Right lung (tissue), 10 donors: ENCODE measurements at places on chromosomes 6 and 20. TPM values are rescaled to one million over a fixed set of nuclear protein-coding genes. Genes with fewer than 3 reads are reported as not detected.

- DNase-seq, result no peak
Observed at GRCh38 chr6:44253307-44254101, 3.8 kb downstream of the SLC35B2 start.

The CLDN20 gene
- polyA plus RNA-seq, result 2.2 TPM

DNA sequence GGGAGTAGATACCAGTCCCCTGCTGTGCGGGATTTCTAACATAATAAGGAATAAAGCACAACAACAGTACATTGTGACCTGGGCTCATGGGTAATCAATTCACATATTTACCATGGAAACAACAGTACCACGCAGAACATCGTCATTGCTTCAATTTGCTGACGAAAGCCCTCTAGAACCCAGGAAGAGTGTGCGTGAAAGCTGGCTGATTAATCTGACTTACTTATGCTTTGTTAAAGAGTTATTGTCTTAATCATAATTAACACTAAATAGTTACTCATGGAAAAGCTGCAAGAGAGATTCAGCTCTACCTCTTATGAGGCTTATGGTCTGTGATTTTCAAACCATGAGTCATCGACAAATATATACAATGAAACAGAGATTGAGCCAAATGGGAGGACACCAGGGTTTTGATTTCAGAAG lies 644.3 kb upstream of the AGPAT4 start:
- no peak for DNase-seq

GRCh38 chr20:24098886-24099285 lies 110.3 kb upstream of the GGTLC1 start:
- no peak for DNase-seq

- no peak for DNase-seq
Observed at GRCh38 chr6:131787766-131788712, 19.8 kb upstream of the ENPP1 start.

GRCh38 chr20:59806578-59806975 lies 126.9 kb downstream of the SYCP2 start:
- DNase-seq, result no peak

DNA sequence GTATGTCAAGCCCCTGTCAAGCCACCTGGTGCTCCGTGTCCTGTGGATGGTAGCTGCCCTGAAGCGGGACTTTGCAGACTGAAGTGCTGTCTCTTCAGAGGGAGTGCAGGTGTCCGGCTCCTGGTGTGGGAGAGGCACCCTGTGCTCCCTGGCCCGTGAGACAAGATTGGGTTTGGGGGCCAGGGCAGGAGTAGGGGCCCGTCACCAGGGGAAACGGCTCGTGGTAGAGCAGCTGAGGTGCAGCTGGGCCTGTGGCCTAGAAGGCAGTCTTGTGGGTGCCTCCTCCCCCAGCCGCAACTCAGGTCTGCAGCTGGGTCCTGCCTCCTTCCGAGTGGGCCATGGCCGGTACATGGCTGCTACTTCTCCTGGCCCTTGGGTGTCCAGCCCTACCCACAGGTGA lies at the start of gene PTCRA:
TSS of gene PTCRA (plus strand) at position 322 of the 400 bp plus-strand sequence. CDS start at position 339, 17 bp downstream.
- DNase-seq, result no peak
